GM23338 (cell line): ENCODE measurements at places on chromosomes 12 and 14. TPM values are rescaled to one million over a fixed set of nuclear protein-coding genes. Genes with fewer than 3 reads are reported as not detected.

DNA sequence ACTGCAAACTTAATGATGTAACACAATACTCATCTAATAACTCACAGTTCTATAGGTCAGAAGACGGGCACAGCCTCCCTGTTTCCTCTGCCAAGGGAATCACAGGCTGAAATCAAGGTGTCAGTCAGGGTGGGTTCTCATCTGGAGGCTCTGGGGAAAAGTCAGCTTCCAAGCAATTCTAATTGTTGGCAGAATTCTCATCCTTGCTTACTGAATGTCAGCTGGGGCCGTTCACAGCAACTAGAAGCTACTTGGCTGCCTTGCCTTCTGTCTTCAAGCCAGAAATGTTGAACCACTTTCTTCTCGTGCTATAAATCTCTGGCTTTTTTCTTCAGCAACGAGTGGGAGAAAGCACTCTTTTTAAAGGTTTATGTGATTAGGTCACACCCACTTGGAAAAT, 80.1 kb upstream of the PDZRN4 start:
- H3K36me3 ChIP-seq: no peaks in the 10 kb centered on the region
- no peaks in the 10 kb centered on the region for H3K4me1 ChIP-seq
- H3K27me3 ChIP-seq: no peaks in the 10 kb centered on the region
- no peak for DNase-seq
- no peak overlapping the region for H3K4me3 ChIP-seq

- H3K4me1 ChIP-seq: peaks cover 18% of the 10 kb centered on the region
- 0 out of 2 replicates have a peak, but pooled peaks cover 5% of the 10 kb centered on the region for H3K27me3 ChIP-seq
- no peak overlapping the region for H3K27ac ChIP-seq
- H3K4me3 ChIP-seq: no peak overlapping the region
- no peak for DNase-seq
Observed at GRCh38 chr14:104855532-104856090, 9.5 kb upstream of the CEP170B start.

GRCh38 chr12:23493672-23494071, 455.8 kb downstream of the SOX5 start:
- no peaks in the 10 kb centered on the region for H3K36me3 ChIP-seq
- no peaks in the 10 kb centered on the region for H3K27me3 ChIP-seq
- H3K4me1 ChIP-seq: no peaks in the 10 kb centered on the region; the same call in 1 of the 2 replicates
- H3K4me3 ChIP-seq: no peak overlapping the region
- no peak overlapping the region for H3K27ac ChIP-seq
- DNase-seq: no peak

Gene FLRT2
- total RNA-seq: 5.4 and 7.4 TPM in 2 replicates

Gene DDX54
- 79.6 and 84.1 TPM in 2 replicates for total RNA-seq

Gene KRT81
- not detected in 2 replicates for total RNA-seq
